ENCODE measurements at places on chromosomes 6 and 20. TPM values are rescaled to one million over a fixed set of nuclear protein-coding genes. Genes with fewer than 3 reads are reported as not detected.

Gene SIRPD
- not detected for total RNA-seq

Gene GMDS
- 6.6 TPM for total RNA-seq

Gene FRMD1
- total RNA-seq: not detected

Gene SPINT3
- not detected for total RNA-seq

Gene ULBP2
- total RNA-seq: 8.1 TPM

Gene NKAIN2
- not detected for total RNA-seq

Gene OR2H2
- not detected for total RNA-seq

Gene DNAAF9
- total RNA-seq: 12.2 TPM

Gene MCCD1
- total RNA-seq: not detected

Gene TUBB2B
- total RNA-seq: 11.0 TPM

Measured in myometrial cell (primary cell).